ENCODE measurements at places on chromosomes 11 and 22.

DNA sequence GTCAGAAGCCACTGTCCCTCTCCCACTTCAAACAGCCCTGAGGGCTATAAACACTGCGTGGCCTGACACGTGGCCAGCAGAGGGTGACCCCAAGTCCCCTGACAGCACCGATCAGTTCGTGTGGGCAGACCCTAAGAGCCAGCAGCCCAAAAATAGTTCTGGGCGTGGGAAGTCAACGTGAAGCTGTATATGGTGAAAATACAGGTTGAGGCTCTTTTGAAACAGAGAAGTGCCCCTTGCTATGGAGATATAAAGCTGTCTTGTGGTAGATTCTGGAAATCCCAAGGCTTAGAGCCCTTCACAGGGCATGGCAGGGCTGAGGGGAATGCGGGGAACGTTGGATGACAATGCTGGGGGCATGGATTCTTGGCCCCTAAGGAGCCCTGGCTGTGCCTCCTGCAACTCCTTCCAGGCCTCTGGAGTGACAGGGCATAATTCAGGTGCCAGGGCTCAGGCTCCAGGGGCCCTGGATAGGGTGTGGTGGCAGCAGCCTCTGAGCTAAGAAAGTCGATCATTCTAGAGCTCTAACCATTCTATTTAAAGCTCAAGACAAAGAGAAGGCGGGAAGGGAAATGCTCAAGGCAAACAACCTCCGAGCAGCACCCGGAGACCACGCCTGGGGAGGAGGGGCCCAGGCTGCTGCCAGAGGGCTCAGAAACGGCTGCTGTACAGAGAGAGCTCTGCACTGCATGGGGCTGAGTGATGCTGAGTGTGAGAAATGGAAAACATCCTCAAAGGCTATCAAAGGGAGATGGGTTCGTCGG is 60.4 kb upstream of the CD5 start:
- DNase-seq = no peak

- DNase-seq = no peak
Observed at GRCh38 chr11:125627236-125627910, 2.4 kb downstream of the CHEK1 start.

- no peak for DNase-seq
Observed at GRCh38 chr11:84890676-84891075, 736.5 kb downstream of the DLG2 start.

DNA sequence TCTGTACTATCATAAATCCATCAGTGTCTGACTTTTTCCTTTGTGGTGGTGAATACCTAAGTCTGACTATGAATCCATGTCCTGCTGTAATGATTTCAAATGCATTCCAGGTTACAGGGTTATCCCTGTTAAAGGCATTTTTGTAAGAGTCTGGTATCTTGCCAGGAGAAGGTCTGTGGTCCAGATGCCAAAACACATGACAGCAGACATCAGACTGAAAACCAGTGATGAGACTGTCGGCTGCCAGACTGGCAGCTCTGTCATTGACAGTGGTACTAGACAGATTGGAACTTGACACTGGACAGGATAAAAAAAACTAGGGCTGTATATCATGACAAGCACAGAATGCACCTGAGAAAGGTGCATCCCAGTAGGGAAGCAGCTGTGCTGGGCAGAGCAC is 301.8 kb upstream of the FAT3 start:
- no peak for DNase-seq

DNA sequence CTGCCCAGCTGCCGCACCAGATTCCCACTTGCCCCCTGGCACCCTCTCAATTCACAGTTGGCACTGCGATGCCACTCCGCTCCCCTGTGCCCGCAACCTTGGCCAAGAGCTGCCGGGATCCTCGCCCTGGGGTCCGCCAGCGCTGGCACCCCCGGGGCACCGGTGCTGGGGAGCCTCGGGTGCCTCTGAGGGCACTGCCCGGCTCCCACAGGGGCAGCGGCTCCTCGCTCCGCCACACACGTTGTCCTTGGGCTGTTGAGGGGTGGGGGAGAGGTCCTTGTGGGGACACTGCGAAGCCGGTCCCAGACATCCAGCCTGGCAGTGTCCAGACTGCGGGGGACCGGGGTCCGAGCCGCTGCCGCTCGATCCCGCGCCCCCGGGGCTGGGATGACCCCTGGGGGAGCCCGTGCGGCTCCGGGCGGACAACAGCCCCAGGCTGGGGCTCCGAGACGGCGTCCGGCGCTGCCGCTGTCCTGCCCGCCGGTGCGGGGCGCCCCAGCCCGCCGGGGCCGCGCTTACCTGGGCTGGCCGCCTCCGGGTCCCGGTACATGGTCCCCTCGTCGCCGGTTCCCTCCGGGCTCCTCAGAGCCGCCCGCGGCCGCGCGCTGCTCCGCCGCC is 496 bp downstream of the SYT7 start:
- DNase-seq = no peak

DNA sequence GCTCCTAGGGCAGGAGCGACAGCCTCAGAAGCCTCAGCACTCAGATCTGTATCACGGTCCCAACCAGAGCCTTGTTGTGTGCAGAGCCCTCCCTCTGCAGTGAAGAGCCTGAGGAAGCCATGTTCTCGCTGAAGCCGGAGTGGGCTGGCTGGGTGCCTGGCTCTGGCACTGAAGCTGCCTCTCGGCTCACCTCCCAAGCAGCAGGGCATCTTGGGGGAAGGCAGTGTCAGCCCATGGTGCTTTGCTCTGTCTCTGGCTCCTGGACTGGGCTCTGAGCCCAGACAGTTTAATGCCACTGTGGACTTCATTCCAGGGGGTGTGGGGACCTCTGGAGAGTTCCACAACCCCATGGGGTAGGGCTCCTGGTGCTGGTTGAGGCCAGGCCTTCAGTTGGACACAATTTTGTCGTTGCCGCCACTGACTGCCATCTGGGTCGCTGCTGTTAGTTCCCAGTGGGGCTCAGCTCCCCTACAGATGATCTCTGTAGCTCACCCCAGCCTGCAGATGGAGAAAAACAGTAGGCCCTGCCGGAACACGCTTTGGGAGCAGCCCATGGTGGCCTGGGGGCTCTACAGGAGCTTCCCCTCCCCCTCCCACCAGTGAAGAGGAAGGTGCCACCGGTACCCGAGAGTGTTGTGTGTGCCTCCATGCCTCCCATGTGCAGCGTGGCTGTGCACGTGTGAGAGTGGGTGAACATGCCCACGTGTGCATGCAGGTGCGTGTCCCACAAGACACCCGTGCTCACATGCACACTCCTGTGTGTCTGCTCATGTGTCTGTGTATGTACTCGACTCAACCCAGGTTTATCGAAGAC is 86.5 kb upstream of the B3GAT1 start:
- DNase-seq = no peak

GRCh38 chr11:11069841-11070835 is 212.3 kb upstream of the ZBED5 start:
- DNase-seq = no peak

DNA sequence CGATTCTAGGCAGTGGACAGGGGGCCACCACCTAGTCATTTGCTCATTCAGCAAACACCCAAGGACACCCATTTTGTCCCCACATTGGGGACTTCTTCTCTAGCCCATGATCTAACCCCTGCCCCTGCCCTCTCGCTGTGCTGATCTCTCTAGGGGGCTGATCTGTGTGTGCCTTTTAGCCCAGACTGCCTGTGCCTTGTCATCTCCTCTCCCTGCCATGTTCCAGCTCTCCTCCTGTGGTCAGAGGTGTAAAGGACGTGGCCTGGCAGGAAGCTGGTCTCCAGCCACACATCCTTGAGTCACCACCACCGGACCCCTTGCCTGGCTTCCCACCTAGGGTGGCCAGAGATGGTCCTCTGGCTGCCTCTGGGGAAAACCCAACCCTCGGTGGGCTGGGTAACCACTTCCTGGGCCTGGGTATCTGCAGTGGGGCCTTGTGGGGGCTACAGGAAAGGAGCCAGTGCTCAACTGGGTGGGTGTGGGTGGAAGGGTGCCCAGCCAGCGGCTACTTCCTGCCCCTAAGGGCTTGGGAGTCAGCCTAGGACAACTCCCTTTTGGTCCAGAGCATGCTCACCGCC is 1.3 kb downstream of the CTSW start:
- no peak for DNase-seq

GRCh38 chr11:4891996-4892640 is 10.4 kb downstream of the OR51T1 start:
- DNase-seq = no peak

DNA sequence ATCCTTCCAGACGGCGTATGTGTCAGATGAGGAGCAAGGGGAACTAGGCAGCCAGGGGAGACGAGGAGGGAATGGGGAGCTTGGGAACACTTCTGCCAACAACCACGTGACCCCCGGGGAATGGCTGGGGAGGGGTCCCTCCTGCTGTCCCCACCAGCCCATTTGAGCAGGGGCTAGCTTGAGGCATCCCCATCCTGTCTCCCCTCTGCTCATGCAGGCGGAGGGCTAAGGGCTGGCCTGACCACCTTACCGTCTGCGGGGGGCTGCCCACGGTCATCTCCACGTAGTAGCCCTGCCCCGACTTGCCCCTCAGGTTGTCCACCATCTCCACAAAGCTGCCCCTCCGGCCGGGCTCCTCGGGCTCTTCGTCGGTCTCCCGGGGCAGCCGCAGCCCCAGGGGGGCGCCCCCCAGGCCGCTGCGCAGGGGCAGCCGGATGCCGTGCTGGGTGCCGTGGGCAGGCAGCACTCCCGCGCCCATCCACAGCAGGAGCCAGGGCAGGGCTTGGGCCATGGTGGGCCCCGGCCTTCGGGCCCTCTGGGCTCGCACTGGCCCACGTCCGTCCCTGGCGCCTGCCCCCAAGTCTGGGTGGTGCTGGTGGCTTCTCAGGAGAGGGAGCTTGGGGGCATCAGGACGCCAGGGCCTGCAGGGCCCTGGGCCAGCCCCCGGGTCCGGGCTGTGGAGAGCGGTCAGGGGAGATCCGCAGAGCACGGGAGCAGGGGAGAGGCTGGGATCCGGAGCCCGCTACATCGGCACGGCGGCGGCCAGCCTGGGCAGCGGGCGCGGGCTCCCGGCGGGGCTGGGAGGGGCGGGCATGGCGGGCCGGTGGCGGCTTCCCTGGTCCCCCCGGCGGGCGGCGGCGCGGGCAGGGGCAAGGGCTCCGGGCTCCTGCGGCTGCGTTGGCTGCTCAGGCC is 515 bp downstream of the BACE1 start:
- DNase-seq = no peak

- DNase-seq = no peak
Observed at GRCh38 chr22:41976070-41976901, 7.0 kb downstream of the SEPTIN3 start.

- no peak for DNase-seq
Observed at GRCh38 chr22:47056776-47057470, 294.5 kb downstream of the TBC1D22A start.

DNA sequence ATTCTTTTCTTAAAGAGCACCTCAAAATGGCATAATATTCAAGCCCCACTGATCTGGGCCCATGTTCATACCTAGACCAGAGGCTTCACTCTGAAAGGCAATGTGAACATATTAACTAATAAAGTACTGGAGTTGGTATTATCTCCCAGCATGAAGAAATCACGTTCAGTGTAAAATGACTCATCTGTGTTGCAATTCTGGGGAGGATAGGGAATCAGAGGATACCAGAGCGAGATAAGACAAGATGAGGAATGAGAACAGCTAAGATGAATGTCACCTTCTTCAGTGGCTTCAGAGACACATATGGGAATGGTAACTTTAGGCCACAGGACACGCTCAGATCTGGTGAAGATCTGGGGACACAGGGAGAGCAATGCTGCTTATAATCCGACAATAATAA is 121.1 kb downstream of the NTM start:
- DNase-seq = no peak

DNA sequence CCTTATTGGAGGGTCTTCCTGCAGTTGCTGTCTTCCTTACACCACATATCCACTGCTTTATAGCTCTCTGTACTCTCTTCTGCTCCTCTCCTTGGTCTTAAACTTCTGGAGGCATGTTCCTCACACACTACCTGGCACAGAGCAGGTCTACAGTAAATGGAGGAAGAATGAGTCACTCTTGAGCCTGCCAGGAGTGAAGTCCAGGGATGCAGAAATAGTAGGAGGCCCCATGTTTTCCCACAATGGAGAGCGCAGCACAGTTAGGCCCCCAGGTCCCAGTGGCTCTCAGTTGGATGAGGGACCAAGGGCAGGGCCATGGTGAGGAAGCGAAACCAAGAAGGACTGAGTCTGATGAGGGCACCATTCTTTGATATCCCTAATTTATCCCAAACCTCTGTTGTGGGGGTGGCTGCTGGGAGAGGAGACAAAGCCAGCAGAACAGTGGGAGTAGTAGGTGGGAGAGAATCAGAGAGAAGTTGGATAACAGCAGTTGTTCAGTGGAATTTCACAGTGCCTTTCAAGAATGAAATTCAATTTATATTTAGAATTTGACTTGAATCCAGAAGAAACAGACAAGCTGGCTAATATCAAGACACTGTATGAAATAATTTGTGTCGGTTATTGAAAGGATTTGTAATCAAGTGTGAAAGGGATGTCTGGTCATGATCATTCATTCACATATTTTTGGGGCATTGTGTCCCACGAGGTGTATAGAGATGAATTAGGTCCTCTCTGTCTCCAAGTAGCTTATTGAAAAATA is 187.8 kb downstream of the HIPK3 start:
- DNase-seq = no peak

DNA sequence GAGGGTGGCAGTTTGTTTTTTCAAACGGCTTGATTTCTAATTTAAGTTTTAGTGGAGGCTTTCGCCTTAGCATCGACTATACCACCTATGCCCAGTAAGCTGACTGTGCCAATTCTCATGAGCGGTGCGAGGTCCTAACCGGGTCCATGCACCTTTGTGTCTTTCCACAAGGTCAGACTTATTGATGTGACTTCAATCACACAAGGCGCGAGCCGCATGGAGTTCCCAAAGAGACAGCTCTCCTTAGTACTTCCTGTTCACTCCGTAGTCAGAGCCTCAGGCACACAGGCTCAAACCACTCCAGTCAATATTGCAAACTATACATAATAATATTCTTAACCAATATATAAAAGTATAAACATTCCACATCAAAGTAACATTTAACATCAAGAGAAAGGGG is 18.2 kb downstream of the ST14 start:
- DNase-seq = no peak

DNA sequence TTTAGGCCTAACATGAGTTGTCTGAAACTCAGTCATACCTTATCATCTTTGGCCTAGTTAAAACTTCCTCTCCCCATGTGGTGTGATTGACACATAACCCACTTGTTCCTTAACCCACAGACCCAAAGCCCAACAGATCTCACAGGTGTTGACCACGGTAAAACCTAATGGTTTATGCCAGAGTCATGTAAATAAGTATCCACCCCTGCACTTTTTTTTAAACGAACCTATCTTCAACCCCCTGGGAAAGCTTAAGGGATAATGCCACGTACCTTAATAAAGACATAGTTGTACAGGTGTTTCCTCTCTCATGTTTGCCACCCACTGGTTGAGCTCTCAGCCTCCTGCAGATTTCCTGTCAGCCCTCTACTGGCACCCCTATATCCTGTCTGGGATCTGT is 709.3 kb upstream of the CCDC179 start:
- DNase-seq = no peak

DNA sequence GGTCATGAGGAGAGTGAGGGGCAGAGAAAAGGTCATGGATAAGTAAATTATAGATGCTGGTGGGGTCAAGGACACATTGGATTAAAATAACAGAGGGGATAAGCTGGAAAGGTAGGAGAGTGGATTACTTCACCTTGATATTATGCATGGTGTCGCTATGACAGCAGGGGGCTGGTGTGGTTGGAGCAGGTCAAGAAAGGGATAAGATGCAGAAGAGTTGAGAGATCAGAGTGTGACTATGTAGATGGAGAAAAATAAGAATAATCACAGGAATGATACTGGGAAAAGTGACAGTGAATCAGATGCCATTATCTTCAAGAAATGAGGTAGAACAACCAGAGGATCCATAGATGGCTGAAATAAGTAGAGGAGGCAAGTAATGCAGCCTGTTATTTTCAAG is 29.4 kb upstream of the AMOTL1 start:
- DNase-seq = no peak

- DNase-seq = no peak
Observed at GRCh38 chr22:48856308-48856615, 971.4 kb downstream of the BRD1 start.
